Left cardiac atrium (tissue), 4 donors: ENCODE measurements at places on chromosomes 6 and 20. TPM values are rescaled to one million over a fixed set of nuclear protein-coding genes. Genes with fewer than 3 reads are reported as not detected.

DNA sequence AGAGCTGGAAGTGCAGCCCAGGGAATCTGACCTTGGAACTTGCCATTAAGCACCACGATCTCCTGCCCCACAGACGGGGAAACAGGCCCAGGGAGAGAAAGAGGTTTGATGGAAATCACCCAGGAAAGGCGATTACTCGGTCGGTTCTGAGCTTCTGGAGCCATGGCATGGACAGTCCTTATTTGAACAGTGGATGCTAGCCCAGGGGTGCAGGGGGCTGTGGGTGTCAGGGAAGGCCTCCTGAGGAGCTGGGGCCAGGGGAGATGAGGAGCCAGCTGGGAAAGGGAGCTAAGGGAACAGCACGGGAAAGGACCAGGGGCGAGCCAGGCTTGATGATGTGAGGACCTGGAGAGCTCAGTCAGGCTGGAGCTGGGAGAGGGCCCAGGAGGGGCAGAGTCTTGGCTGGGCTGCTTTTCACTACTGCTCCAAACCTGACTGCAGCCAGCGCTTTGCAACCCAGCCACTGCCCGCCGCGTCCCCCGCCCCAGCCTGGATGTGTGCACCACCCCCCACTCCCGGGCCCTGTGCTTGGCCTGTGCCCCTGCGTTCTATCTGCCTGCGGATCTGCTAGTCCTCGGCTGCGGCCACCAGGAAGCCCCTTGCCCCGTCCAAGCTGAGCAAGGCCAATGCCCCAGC lies 17.8 kb downstream of the SUN5 start:
- DNase-seq: no peak

GRCh38 chr6:163603395-163603794 lies 188.9 kb downstream of the QKI start:
- no peak for DNase-seq

- peak; percentile 34 for DNase-seq
These were observed 17.7 kb downstream of the RIPOR3 start for GRCh38 chr20:50673466-50674137.

DNA sequence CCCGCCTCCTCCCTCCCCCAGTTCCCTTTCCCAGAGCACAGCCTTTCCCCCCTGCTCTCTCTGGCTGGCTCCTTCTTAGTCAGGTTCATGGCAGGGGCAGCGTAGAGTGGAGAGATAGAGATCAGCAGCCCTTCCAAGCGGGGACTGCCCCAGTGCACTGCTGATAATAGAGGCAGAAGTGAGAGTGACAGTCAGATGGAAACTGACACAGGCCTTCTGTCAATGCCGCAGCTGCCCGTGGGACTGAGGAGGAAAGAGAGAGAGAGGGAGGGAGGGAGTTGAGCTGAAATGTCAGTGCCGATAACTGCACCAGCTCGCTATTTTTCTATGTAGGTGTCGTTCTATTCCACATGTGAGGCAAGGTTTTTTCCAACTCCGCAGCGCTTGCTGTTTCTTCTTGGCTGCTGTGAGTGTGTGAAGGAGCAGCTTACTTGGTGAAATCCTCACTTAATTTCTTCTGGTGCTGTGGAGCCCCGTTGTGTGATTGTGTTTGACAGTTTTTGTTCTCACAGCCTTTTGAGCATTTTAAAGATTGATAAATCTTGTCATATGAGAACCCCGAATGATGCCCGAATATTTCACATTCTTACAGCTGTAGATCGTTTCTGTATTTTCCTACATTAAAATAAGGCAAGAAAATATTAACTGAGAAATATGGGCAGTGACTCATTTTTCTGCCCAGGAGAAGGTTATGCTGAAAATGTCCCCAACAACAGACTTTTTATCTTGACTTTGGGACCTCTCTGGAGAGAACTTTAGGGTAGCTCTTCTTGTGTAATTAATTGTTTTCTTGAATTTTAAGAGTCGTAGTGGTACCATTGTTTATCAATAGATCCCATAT lies 386.4 kb upstream of the MMS22L start:
- peak; percentile 43 for DNase-seq

- no peak for DNase-seq
These were observed 39.7 kb upstream of the PRND start for GRCh38 chr20:4681991-4682401.

SIGLEC1 gene
- total RNA-seq: 12.4 TPM

CST1 gene
- not detected for total RNA-seq
